Activated CD4-positive, alpha-beta T cell treated with anti-CD3 and anti-CD28 coated beads, Interleukin-2, amount 50 U/mL, for 24 hours (primary cell): ENCODE measurements at places on chromosomes 4 and X.

DNA sequence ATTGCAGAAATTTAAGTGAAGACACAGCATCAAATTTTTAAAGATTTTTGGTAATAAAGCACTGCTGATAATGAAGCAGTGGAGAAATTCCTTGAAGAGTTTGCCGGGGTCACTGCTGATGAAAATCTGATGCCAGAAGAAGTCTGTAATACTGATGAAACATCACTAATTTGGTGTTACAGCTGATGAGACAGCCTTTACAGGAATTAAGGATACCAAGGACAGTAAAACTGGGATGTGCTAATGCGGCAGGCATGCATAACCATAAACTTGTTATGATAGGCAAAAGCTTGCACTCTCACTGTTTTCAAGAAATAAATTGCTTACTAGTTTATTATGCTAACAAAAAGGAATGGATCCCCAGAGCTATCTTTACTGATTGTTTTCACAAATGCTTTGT is 52.9 kb upstream of the VEGFC start:
- DNase-seq: no peak

DNA sequence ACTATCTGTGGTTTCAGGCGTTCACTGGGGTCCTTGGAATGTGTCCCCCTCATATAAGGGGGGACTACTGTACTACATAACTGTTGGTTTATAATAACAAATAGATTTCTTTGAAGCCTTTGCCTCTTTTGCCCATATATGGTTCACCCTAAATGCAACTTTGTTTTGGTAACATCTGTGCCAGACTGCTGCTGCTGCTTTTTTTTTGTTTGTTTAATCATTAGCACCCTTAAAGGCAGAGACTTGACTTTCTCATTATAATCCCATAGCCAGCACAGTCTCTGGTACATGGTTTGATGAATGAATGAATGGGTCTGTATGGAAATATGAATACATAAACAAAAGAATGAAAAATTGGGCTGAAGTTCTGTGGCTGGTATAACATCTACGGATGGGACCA is 80.2 kb upstream of the LHFPL1 start:
- DNase-seq: no peak

GRCh38 chr4:150082241-150082640 is 4.0 kb downstream of the DCLK2 start:
- no peak for DNase-seq

DNA sequence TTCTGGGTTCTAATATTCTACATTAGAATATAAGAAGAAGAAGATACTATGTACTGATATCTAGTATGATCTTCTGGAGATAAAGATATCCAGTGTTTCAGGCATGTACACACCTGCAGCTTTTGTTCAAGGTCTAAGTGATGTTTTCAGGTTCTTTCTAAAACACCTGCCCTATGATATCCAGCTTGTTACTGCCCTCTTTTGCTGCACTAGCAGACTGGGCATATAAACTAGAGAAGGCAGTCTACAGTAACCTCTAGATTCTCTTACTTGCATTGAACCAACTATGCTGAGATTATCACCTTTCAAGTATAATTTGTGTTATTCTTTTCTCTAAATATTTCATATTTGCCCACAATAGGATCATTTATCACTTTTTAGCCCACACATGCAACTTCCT is 1.9 kb upstream of the FRYL start:
- no peak for DNase-seq

DNA sequence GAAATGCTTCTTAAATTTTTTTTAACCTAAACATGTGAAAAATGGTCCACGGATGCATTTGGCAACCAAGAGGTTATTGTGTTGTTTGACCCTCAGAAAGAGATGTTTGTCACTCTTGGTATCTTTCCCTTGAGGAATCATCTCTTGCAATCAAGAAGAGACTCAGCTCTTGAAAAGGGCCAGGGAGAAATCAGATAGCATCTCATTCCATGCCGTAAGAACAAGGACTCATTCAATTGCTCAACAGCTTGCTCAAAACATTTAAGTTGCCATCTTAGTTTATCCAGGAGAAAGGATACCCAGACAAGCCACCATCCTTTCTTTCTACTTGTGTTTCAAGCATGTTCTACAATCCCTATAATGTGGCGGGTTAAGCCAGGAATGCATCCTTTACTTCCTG is 209.5 kb upstream of the LNX1 start:
- no peak for DNase-seq

GRCh38 chr4:168028568-168028967 is 63.8 kb upstream of the ANXA10 start:
- DNase-seq: no peak

DNA sequence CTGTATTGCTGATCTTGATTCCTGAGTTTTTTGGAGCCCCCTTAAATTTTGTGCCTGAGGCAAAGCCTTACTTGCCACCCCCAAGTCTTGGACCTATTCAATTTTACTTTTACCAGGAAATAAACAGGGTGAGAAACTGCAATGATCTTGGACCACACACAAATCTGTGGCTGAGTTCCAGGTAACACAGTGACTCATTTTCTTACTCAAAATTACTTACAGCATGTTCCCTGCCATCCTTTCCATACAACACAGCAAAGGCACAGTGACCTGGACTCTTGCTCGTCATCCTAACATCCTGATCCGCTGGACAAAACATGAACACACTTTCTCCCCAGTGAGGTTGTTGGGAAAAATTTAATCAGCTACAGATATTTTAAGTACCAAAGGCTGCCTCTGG is 60.7 kb upstream of the S100G start:
- no peak for DNase-seq

DNA sequence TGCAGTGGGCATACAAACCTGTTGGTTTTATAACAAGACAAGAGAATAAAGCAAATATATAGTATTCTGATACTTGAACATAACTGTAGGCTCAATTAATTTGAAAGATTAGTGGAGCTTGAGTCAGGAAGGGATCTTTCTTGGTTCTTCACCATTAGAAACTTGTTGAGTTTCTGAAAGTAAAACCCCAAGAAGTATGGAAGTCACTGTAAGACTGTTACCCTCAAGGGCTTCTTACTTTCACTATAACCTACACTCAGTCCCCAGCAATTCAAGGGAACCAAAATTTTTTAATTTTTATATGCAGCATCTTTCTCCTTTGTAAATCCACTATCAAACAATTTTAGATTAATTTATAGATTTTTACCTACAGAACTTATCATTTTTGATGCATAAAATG is 2019.2 kb upstream of the ADGRL3 start:
- DNase-seq: no peak

DNA sequence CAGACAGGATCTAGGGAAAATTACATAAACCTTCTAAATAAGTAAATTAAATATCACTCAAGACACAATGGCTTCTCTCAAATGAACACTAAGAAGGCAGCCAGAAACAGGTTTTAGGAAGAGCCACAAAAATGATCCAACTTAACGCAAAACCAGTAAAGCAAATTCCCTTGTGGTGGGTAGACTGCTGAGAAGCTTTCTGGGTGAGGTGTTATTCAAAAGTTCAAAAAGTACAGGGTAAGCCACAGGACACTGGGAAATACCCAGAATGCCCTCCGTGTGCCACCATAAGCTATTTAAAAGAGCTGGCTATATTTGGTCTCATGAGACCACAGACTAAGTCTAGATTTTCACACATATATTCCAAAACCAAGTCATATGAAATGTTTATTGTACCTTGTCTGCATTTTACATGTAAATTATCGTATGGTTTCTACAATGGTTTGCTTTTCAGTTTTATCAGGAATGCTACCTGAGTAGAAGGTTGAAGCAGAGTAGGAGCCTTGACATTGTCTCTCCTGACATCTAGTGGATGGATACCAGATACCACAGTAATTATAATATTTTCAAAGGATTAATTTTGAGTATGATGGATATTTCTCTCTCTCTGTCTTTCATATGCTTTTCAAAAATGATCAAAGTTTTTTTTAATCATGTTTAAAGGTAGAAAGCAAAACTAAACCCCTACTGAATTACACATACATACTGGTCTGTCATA is 109.3 kb upstream of the KLHL13 start:
- no peak for DNase-seq

GRCh38 chr4:23857367-23857959 is 32.4 kb downstream of the PPARGC1A start:
- no peak for DNase-seq

- DNase-seq: no peak
These were observed 279.0 kb downstream of the ARAP2 start for GRCh38 chr4:35965300-35965699.

GRCh38 chr4:3414421-3415279 is 27.1 kb upstream of the HGFAC start:
- DNase-seq: no peak

GRCh38 chr4:94582517-94582916 is 130.8 kb downstream of the PDLIM5 start:
- no peak for DNase-seq

DNA sequence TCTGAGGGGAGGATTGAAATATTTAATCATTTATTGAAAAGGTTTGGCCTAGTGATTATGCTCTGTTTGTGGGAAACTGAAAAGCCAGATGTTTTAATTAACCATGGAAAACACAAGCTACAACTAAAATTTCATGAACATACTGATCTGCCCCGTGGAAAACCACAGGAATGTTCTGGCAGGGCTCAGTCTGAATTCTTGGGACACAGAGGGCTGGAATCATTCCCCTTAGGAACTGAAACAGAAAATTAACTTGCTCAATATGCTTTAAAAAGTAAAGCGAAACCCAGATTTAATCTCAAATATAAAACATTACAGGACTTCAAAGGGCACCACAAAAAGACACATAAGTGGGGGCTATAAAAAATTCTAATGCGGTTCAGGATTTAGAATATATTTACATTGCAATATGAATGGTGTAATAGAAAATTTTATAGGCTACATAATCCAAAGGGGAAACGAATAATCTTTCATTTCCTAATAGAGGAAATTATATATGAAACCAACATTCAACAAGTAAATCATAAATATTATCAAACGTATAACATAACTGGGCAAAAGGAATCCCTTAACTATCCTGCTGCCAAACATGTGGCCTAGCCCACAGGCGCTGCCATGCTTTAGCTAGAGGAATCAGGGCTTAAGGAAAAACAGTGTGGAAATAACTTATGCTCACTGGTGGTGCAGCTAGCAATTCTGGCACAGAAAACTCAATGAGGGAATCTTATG is 70.9 kb downstream of the APBB2 start:
- DNase-seq: no peak

- DNase-seq: no peak
These were observed 127.5 kb upstream of the CBR4 start for GRCh38 chr4:169137558-169137920.

DNA sequence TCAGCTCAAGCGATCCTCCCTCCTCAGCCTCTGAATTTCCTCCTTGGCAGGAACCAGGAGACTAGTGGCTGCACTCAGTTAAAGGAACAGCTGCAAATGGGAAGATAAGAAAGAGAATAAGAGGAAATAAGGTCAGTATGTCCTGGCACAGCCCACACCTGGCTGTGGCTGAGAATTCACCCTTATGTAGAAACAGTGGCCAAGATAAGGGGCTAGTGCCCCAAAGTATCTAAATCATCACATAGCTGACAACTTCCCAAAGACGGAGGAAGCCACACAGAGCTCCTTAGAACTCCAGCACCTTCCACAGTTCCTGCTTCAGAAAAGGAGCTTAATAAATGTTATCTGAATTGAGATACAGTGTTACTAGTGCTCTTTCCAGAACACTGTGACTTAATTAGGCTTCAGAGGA is 2.3 kb upstream of the CHIC2 start:
- DNase-seq: no peak

DNA sequence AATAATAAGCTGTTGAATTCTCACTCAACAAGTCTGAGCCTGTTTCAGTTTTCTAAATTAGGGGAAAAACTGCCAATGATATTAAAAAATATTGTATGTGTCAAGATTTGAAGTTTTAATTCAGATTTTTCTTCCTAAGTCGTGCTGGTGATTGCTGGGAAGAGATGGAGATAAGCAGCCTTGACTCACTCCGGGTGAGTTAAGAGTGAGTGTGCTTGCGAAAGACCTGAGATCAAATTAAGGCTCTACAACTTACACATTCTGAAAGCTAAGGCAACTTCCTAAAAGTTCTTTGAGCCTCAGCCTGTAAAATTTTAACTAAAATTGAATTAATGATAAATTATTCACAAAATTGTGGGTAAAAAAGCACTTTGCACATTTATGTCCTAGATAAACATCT is 1441.2 kb downstream of the PCDH7 start:
- DNase-seq: no peak

GRCh38 chrX:133185119-133185518 is 33.0 kb downstream of the TFDP3 start:
- DNase-seq: no peak

GRCh38 chr4:109675181-109675580 is 28.1 kb downstream of the CASP6 start:
- DNase-seq: no peak

GRCh38 chr4:38857354-38858096 is 908 bp upstream of the TLR6 start:
- DNase-seq: no peak
